Astrocyte (in vitro differentiated cells and primary cell): ENCODE measurements at places on chromosomes 12 and 14.

DNA sequence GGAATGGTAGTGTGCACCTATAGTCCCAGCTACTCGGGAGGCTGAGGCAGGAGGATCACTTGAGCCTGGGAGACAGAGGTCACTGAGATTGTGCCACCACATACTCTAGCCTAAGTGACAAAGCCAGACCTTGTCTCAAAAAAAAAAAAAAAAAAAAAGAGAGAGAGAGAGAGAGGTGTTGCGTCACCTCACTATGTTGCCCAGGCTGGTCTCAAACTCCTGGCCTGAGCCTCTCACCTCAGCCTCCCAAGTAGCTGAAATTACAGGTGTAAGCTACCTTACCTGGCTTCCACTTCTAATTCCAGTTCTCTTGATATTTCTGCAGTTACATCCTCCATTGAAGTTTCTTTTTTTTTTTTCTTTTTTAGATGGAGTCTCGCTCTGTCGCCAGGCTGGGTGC lies 94.3 kb downstream of the PRICKLE1 start:
- DNase-seq, result no peak

- no peak for DNase-seq
These were observed 114.1 kb upstream of the BTG1 start for GRCh38 chr12:92259696-92260251.

GRCh38 chr12:132461526-132461925 lies 28.4 kb upstream of the FBRSL1 start:
- DNase-seq, result peak; percentile 12

DNA sequence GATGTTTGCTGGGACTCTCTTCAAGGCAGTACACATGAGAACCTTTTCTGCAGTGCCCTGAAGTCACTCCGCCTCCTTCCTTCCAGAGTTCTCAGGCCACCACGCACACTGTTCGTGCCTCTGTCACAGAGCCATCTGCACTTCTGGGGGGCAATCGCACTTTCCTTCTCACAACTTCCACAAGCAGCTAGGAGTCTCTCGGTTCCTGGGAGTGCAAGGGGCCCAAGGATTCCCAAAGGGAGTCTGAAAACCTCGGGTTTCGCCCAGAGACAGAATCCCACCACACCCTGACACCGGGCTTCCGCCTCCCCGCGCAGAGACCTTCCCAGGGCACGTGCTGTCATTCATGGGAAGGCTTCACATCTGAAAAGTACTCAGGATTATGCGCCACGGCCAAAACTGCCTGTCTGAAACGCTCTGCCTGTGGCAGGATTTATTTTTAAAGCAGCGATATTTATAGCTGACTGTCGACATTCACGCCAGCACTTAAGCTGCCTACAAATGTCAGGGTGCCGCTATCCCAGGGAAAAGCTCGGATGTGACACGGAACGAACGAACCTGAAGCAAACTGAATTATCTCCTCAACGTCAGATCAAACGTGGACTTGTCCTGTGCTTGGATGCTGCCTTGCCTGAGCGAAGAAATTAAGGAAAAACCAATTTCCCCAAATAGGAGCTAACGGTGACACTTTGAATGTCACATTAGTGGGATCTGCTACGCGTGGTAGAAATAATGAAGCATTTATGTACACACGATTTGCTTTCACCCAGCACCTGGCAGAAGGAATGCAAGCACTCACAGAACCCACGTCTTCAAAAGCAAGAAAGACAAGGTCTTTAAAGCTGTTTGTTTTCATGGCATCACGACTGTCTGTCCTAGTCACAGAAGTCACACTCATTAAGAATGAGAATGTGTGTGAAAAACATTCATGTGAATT lies 154.0 kb downstream of the PIWIL1 start:
- no peak for DNase-seq

DNA sequence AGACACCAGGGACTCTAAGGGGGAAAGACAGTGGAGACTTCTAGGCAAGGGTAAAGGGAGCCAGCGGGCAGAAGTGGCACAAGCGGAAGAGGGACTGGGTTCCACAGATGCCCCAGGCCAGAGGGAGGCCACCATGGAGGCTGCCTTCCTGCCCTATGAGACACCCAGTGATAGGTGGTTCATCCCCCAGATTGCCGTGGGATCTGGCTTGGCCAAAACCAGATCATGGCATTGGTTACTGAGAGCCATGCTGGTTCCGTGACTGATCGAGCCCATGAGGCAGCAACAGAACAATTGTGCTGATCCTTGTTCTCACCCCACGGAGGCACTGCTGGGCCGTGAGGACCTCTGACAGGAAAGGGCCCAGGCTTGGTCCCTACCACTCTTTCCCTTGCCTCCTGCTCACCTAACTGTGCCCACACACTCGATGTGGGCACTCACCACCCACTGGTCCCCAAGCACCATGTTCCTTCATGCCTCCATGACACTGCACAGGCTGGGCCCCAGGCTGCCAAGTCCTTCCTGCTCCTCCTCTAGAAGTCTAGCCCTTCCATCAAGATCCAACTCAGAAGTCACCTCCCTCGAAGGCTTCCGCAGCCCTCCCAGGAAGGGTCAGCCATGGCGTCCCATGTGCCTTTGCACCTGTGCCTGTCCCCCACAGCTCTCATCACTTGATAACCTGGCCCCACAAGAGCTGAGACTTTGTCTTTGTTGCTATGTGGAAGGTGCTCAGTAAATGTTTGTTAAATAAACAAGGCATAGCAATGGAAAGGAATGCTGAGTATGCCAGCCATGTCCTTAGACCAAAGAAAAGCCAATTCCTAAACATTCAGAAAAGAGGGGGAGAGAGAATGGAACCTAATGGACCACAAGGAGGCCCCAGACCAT lies 7.3 kb downstream of the KRT79 start:
- no peak for DNase-seq

- DNase-seq, result peak; percentile 49
These were observed 12.0 kb upstream of the GALNT6 start for GRCh38 chr12:51403159-51403558.

DNA sequence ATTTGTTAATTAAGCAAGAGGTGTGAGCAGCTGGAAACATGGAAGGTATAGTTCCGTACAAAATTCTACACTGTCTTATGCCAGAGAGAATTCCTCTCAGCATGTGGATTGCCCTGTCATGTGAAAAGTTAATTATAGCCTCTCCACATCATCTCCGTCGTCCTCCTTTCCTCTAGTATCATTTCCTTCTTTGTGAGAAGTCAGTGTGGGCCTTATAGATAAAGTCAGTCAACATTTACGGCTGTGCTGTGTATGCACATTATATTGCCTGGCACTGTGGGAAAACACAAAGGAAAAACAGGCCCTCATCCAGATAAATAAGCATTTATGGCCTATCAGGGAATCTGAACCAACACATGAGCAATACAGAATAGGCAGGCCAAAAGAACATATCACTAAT lies 236.6 kb downstream of the SEC23A start:
- no peak for DNase-seq

DNA sequence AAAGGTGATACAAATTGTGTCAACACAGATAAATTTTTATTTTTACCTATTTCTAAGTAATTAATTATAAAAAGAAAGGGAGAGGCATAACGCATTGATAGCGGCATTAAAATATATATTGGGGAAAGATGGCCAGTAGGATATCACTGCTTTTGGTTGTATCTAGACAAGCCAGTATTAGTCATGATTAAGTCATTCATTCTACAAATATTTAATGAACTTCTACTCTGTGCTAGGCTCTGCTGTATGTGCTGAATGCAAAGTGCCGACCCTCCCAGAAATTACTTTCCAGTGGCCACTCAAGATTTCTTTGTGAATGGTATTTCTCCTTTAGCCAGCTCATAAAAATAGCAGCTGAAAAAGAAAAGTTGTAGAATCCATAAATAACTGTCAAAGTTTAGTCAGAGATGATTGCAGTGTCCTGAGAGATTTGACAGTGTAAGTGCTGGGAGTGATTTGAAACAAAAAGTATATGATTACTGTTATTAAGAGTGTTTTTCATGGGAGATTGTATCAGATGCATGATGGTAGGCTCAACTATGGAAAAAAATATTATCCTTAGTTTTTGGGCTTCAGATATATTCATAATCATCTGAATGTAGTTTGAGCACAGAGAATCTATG lies 133.2 kb downstream of the MGAT4C start:
- no peak for DNase-seq

GRCh38 chr12:131415781-131416180 lies 295.1 kb upstream of the SFSWAP start:
- no peak for DNase-seq

DNA sequence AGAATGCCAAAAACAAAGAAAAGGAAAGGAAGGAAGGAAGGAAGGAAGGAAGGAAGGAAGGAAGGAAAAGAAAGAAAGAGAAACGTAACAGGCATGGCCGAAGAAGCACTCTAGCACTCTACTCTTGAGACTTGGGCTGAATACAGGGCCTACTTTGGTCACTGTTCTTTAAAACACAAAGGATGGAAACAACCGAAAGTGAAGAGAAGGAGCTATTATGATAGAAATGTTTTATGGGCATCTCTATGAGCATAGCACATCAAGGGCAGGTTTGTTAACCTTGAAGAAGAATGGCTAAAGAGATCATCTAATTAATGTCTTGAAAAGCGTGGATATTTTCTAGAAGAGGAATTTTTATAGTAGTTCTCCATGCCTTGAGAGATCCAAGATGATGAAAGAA lies 15.9 kb upstream of the OTX2 start:
- DNase-seq, result no peak

GRCh38 chr12:107749083-107749482 lies 11.9 kb downstream of the PRDM4 start:
- no peak for DNase-seq

DNA sequence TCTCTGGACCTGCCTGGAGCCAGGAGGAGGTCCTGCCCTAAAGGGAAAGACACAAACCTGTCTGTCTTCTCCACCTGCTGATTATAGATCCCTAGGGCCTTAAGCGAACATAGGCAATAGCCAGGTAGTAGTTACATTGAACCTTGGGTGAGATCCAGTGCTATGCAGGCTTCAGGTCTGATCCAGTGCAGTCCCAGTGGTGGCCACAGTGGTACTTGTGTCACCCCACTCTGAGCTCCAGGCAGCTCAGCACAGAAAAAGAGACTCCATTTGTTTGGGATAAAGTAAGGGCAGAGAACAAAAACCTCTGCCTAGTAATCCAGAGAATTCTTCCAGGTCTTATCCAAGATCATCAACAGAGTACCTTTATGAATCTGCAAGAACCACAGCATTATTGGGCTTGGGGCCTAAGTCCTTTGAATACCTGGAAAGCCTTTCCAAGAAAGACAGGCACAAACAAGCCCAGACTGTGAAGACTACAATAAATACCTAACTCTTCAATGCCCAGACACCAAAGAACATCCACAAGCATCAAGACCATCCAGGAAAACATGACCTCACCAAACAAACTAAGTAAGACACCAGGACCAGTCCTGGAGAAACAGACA lies 60.4 kb upstream of the KTN1 start:
- no peak for DNase-seq

- DNase-seq, result peak; percentile 10
These were observed 15.8 kb upstream of the KRAS start for GRCh38 chr12:25266497-25266896.

GRCh38 chr12:110545812-110546211 lies 37.3 kb downstream of the PPTC7 start:
- no peak for DNase-seq

GRCh38 chr14:104594310-104595046 lies 10.1 kb downstream of the TMEM179 start:
- no peak for DNase-seq

GRCh38 chr14:68558096-68558495 lies 234.8 kb downstream of the ZFP36L1 start:
- DNase-seq, result no peak

DNA sequence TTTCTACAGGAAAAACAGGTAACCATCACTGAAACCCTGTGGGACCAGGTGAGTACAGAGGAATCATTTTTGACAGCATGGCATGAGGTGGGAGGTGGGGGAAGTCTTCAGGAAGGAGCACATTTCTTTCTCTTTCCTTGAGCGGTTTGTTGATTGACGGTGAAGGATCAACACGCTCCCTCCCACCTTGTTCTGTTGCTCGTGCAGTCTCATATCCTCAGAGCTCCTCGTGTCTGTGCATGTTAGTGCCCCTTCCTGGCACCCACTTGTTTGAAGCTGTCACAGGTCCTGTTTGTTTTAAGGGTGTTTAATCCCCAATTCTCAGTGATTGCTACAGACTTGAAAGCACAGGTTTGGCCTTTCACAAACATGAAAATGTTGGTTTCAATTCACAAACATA lies 4.4 kb downstream of the C12orf54 start:
- DNase-seq, result no peak

- DNase-seq, result no peak
These were observed 6.1 kb downstream of the METTL3 start for GRCh38 chr14:21505012-21505553.

- DNase-seq, result no peak
These were observed 175.2 kb downstream of the RMST start for GRCh38 chr12:97637770-97638169.

- no peak for DNase-seq
These were observed 2.0 kb upstream of the SETD1B start for GRCh38 chr12:121801595-121802484.

GRCh38 chr12:122067548-122067947 lies 11.0 kb upstream of the MLXIP start:
- no peak for DNase-seq

DNA sequence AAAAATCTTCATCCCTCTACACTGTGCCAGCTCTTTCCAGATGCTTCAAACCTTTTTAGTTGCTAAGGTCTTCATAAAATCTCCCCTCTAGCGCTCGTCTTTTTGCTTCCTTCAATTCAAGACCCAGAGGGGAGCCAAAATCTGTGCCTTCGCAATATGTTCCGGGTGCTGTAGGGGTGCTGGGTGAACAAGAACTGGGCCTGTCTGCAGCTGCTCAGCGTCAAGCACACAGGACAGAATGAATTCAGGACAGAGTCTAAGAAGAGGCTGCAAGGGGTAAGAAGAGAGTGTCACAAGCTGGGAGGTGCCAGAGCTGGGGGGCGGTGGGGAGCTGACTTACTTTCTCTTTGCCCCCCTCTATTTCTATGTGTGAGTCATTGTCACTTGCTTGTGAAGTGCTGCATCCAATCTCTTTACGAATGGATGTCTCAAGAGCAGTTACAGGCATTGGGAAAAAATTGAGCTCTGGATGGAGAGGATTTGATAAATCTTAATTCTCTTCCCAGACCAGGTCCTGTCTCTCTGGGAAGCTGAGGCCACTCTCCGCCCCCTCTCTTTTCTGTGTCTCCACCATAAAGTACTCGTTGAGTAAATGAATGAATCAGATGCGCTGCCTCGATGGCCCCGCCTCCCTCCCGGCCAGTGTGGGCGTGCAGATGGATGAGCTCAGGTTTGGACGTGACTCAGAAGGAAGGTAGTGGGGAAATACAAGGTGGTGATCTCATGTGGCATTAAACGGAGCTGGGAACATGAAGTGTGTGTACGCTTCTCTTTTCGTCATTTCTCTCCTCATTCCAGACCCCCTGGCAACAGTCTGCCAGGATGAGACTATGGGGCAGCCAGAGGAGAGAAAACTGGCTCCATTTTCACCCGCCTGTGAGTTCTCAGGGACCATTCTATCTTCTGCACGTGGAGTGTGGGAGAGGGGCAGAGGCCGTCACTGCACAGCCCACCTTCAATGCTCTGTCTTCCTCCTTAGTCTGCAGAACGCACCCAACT lies 91.3 kb downstream of the TSPAN9 start:
- DNase-seq, result peak; percentile 97

DNA sequence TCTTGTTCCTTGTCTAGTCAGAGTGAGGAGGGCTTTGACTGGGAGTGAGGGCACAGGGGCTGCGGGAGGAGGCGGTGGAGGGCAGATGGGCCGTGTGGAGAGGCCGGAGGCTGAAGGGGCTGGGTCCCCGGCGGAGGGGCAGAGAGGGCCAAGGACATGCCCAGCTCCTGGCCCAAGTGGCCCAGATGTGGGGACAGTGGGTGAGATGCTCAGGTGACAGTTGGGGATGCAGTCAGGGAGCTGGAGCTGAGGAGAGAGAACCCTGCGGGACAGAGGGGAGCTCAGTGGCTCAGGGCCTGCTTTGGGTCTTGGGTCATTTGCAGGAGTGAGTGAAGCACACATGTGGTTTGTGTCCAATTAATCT lies 26.5 kb upstream of the PLD4 start:
- DNase-seq, result no peak
